Melanocyte of skin (primary cell): ENCODE measurements at places on chromosomes 12 and 14. TPM values are rescaled to one million over a fixed set of nuclear protein-coding genes. Genes with fewer than 3 reads are reported as not detected.

Gene POTEG
- total RNA-seq = not detected in 2 replicates

Gene OR4E2
- not detected in 2 replicates for total RNA-seq

Gene CCDC38
- total RNA-seq = under 0.01 and 0.15 TPM in 2 replicates

Gene ACOT6
- total RNA-seq = not detected in 2 replicates

Gene MYH6
- not detected in 2 replicates for total RNA-seq

Gene TMEM229B
- 38.2 and 38.9 TPM in 2 replicates for total RNA-seq

Gene C14orf39
- not detected in 2 replicates for total RNA-seq

Gene KRT6A
- total RNA-seq = under 0.01 and 1.0 TPM in 2 replicates

Gene KDM5A
- 53.7 and 56.3 TPM in 2 replicates for total RNA-seq

Gene CHGA
- total RNA-seq = not detected in 2 replicates

Gene WNT1
- not detected in 2 replicates for total RNA-seq

Gene PTPRO
- total RNA-seq = not detected in 2 replicates

Gene NAV3
- total RNA-seq = 35.4 and 54.9 TPM in 2 replicates

Gene FZD10
- total RNA-seq = under 0.01 and 0.36 TPM in 2 replicates

Gene NTS
- 0.15 TPM in 1 of 2 replicates, not detected in the other for total RNA-seq

Gene RDH16
- total RNA-seq = under 0.01 TPM in 2 replicates

Gene FGD4
- 16.3 and 25.9 TPM in 2 replicates for total RNA-seq

Gene TEX52
- total RNA-seq = not detected in 2 replicates

Gene CACNA2D4
- under 0.01 and 0.34 TPM in 2 replicates for total RNA-seq

Gene ANKS1B
- total RNA-seq = 0.31 and 1.3 TPM in 2 replicates

Gene ZNF268
- 16.2 and 25.4 TPM in 2 replicates for total RNA-seq

Gene GPD1
- under 0.01 TPM in 1 of 2 replicates, not detected in the other for total RNA-seq
